OCI-LY7 (cell line): ENCODE measurements at places on chromosomes 7 and 10.
A peak's percentile ranks its signal among the peaks of the same experiment; 100 is the strongest.

DNA sequence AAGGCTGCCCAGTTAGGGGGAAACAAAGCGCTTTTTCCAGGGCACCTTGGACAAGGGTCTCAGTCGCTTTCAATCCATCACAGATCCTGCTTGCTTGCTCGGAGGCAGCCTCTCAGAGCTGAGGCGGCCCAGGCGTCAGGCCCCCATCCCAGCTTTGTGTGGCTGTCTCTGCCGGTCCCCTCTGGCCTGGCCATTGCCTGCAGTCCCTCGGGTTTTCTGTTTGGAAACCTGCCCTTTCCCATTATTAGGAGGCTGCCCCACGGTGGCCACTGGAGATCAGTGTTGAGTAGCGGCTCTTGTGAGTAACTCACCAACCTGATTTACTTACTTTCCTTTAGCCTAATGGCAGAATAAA is 216.1 kb downstream of the GLRX3 start:
- DNase-seq = no peak

DNA sequence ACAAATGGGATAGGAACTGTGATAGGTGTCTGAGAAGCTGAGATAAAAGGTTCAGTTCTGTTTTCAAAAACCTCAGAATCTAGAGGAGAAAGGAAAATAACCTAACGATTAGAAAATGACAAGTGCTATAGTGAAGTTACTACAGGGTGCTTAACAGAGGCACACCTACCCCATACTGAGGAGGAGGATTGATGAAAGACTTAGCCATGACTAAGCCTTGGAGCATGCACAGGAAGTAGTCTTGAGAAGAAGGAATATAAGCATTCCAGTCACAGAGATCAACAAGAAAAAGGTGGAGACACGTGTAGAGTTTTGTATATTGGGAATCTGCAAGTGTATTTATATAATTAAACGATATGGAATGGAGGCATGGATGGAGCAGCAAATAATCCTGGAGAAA is 1225.5 kb upstream of the CELF2 start:
- no peak for DNase-seq

DNA sequence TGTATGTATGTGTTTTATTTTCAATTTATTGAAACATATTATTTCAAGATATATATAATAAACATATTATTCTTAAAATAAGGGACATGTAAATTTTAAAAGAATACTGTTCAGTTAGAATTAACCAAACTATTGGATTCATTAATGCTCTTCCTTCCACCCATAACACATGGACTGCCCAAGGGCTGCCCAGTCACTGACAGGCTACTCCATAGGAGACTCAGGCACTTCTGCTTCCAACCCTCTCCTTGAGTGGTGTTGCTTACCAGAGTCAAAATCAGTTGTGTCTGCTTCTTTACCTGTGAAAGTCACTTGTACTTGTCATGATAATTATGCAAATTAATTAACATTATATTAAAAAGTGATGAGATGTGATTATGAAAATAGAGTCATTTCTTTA is 9.8 kb upstream of the GPR37 start:
- no peak for DNase-seq

- DNase-seq = peak; percentile 71
Observed at GRCh38 chr10:26269754-26270153, 53.2 kb downstream of the GAD2 start.

- DNase-seq = no peak
Observed at GRCh38 chr10:109933984-109934565, 10.8 kb upstream of the XPNPEP1 start.

GRCh38 chr10:17910125-17910789 is 41.5 kb upstream of the SLC39A12 start:
- DNase-seq = peak; percentile 50

DNA sequence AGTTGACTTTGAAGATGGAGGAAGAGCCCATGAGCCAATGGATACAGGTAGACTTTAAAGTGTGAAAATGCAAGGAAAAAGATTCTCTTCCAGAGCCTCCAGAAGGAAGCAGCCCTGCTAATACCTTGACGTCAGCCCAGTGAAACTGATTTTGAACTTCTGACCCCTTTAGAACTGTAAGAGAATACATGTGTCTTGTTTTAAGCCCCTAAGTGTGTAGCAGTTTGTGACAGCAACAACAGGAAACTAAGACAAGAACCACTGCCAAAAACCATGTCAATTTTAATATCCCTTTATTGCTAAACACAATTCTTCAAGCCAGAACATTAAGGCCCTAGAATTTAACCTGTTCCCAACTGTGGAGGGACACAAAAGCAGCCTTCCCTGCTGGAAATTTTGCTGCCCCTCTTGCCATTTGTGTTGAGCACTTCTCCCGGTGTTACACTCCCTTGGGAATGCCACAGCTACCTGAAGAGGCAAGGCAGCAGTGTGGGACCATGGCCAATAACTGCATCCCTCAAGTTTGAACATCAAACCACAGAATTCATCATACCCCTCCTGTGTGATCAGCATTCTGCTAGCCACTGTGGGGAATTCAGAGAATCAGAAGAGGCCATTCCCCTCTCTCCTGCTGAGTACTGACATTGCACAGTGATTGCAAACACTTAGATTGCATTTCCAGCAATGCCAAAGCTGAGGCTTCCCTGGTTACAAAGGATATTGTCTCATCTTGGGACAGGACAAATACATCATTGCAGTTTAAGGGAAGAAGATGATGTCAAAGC is 12.3 kb upstream of the CCDC172 start:
- no peak for DNase-seq

GRCh38 chr10:33139181-33139646 is 181.2 kb upstream of the ITGB1 start:
- peak; percentile 67 for DNase-seq

- no peak for DNase-seq
Observed at GRCh38 chr7:143354965-143355364, 7.5 kb downstream of the FAM131B start.

DNA sequence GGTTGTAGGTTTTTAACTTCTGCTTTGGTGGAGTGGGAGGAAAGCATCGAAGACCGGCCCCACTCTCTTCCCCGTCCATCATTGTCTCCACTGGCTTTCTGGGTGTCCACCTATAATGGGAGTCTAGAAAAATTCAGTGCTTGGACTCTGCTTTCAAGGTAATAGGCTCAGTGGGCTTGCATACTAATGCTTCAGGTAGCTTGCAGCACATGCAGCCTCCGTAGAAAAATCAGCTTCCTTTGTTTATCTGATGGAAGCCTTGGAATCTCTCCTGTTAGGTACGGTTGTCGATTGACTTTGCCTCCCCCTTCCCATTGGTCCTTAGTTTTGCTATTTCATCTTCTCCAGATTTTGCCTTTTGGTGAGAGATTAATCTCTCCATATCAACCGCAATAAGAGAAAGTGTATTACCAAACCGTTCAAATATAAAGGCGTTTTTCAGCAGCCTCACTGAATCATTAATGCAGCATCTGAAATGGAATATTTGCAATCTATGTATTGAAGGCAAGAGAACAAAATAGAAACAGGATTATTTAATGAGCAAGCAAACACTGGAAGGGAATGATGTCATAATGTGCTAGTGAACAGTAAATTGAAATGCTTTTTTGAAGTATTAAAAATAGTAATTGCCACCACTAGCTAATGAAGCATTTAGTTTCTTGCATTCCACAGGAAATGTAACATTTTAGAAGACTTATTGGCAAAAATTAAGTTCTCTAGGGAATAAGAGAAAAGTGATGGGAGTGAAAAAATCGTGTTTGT is 944 bp downstream of the AVL9 start:
- DNase-seq = no peak

GRCh38 chr10:6781133-6781770 is 201.2 kb upstream of the PRKCQ start:
- DNase-seq = no peak

DNA sequence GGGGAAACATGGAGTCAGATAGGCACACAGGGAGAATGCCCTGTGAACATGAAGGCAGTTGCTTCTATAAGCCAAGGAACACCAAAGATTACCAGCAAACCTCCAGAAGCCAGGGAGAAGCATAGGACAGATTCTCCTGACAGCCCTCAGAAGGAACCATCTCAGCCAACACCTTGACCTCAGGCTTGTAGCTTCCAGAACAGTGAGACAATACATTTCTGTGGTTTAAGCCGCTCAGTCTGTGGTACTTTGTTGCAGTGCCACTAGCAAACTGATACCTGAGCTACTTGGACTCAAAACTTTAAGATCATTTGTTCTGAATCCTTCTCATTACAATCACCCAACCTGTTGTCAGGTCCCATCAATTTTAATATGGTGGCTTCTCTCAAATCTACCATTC is 31.2 kb downstream of the ABLIM1 start:
- no peak for DNase-seq

DNA sequence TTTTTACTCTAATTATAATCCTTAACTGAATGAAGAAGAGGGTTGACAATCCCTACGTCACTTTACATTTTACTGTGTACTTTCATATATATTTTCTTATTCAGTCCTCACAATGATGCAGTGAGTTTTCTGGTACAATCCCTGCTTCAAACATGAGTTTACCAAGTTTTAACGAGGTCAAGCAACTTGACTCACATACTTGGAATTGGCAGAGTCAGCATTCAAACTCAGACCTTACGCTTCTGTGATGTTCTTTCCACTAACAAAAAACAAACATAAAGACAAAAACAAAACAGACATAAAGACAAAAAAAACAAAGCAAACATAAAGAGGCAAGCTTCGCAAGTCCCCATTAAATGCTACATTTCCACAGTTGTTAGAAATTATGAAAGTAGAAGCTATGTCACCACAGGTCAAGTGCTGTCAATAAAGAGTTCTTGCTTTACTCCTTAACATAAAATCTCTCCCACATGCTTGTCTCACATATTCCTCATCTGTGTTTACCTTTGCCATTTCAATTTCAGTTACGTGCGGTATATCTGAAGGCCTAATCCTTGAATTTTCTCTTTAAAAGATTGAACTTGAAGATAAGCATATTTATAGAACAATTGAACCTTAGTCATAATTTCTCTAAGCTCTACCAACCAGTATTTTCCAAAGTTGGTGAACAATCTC is 217.3 kb downstream of the CELF2 start:
- no peak for DNase-seq

GRCh38 chr7:155163696-155164095 is 93.6 kb downstream of the HTR5A start:
- DNase-seq = no peak

DNA sequence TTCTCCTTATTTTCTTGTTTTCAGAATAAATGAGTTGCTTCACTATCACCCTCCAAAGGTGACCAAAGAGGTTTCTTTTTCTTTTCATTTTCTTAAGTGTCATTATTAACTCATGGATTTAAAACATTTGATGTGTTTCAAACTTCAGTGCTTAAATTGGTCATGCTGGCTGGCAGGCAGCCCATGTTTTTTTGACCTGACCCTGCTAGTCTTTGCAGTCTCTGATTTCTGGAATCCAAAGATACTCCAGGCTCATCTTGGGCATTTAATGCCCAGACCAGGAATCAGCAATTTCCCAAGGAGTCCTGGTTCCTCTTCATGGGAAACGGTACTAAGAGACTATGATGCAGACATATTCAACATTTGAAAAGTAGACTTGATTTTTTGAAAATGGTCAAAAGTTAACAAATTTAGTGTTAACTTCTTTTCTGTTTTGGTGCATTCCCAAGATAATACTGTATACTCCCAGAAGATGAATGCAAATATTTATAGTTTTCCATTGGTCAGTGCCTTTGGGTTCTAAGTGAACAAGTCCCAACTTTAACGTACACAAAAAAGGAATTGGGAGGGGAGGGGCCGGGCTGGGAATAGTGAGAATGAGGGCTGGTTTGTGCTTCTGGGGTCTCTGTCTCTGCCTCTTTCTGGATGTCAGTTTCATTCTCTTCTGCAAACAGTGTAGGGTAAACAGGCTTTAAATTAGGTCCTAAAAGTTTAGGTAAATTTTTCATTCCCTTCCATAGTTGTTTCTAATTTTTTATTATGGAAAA is 19.8 kb downstream of the NUB1 start:
- no peak for DNase-seq

- no peak for DNase-seq
Observed at GRCh38 chr10:69217119-69217754, 2.9 kb upstream of the HKDC1 start.

DNA sequence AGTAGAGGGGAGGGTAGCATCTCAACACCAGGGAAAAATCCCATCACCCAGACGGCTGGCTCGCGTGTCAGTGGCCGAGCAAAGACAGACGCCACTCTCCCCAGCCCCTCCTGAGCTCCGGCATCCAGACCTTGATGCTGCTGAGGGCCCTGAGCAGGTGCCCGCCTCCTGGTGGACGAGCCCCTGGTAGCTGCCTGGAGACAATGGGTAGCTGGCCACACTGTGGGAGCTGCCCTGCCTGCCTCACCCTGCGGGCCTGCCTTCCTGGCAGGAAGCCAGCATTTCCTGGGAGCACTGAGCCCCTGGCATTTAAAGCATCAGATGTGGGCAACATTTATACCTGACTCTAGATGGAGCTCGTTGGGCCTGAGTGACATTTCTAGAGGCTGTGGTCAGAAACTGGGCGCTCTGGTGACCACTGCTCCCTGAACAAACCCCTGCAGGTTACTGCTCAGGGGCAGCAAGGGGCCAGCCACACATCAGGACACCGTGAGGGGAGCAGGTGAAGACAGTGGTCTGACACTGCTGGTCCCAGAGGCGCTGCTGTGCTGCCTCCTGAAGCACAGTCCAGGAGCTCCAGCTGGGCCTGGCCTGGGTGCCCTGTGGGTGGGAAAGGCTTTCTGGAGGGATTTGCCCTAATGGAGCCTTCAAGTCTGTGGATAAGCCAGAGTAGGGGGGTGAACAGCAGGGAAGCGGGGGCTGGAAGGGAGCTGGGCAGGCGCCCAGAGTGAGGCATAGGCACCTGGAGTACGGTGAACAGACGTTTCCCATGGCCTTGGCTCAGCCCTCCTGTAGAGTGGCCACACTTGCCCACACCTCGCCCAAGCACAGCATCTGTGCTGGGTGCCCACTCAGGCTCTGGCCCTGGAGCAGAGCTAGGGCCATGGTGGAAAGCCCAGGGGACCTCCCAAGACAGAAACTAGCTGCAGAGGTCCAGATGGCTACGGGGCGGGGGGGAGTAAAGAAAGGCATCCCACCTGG is 138.7 kb downstream of the MAPK8 start:
- no peak for DNase-seq

DNA sequence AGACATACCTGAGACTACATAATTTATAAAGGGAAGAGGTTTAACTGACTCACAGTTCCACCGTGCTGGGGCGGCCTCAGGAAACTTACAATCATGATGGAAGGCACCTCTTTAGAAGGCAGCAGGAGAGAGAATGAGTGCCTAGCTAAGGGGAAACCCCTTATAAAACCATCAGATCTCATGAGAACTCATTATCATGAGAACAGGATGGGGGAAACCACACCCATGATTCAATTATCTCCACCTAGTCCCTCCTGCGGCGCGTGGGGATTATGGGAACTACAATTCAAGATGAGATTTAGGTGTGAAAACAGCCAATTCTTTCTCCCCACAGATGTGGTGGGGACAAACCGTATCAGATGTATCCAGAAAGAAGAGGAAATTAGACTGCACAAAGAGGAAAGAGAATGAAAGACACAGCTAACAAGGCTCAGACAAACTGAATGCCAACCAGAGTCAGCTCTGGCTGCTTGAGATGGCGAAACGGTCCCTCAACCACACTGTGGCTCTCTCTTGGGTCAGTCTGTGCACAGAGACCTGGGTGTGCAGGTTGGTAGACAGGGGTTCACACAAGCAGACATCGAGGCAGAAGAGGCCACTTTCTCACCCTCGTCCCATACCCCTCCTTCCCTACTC is 375.6 kb downstream of the SFMBT2 start:
- DNase-seq = no peak

GRCh38 chr10:84155521-84155920 is 16.2 kb downstream of the GHITM start:
- no peak for DNase-seq

GRCh38 chr10:13823709-13824405 is 237.1 kb downstream of the PRPF18 start:
- no peak for DNase-seq
